ENCODE measurements at places on chromosomes 3 and 15.

DNA sequence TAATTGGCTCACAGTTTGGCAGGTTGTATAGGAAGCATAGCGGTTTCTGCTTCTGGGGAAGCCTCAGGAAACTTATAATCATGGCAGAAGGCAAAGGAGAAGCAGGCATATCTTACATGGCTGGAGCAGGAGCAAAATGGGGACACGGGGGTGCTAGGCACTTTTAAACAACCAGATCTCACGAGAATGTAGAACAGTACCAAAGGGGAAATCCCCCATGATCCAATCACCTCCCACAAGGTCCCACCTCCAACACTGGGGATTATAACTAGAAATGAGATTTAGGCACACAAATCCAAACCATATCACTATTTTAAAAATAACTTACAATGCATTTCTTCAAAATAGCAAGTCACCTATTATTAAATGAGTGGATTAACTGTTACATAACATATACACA, 47.1 kb upstream of the ANKRD28 start:
- DNase-seq, result no peak

- no peak for DNase-seq
Observed at GRCh38 chr3:41460736-41461135, 261.4 kb downstream of the CTNNB1 start.

DNA sequence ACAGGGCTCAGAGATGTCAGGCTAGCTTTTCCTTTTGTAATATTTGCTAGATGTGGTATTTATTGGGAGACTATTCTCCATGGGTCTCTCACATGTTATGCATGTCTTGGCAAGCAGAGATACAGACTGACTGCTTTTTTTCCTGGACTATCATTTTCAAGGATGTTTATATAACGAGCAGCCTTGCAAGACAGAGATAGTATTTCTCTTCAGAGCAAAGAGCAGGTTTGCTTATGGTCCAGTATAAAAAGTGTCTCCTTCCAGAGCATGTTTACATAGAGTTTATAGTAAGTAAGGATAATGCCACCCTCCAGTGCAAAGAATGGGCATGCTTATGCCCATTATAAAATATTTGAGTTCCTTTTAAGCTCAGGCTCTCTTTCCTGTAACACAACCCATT, 24.6 kb downstream of the GTF2E1 start:
- no peak for DNase-seq

GRCh38 chr15:78272776-78273175, 8.4 kb downstream of the DNAJA4 start:
- DNase-seq, result no peak

DNA sequence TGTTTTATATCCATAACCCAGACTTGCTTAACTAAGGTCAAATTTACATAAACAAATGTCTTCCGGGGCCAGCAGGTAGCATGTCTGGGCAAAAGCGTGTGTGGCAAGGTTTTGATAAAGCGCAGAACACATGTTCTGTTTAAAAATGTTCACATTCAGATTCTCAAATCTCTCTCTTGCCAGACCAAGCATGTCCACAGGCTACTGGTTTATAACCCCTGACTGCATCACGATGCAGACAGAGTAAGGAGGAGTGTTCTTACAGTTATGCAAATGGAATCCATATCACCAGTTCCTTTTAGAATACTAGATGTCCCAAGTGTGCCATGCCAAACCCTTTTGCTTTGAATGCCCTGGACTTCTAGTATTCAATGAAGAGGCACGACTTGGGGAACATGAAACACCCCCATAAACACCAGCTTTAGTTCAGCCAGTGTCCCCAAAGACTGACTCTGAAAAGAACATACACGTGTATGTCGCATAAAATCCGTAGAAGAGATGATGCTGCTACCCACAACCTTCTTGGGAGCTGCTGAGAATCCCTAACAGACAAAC, 412.0 kb downstream of the CNTN4 start:
- DNase-seq, result no peak

GRCh38 chr3:34183611-34184340, 385.3 kb downstream of the PDCD6IP start:
- no peak for DNase-seq

DNA sequence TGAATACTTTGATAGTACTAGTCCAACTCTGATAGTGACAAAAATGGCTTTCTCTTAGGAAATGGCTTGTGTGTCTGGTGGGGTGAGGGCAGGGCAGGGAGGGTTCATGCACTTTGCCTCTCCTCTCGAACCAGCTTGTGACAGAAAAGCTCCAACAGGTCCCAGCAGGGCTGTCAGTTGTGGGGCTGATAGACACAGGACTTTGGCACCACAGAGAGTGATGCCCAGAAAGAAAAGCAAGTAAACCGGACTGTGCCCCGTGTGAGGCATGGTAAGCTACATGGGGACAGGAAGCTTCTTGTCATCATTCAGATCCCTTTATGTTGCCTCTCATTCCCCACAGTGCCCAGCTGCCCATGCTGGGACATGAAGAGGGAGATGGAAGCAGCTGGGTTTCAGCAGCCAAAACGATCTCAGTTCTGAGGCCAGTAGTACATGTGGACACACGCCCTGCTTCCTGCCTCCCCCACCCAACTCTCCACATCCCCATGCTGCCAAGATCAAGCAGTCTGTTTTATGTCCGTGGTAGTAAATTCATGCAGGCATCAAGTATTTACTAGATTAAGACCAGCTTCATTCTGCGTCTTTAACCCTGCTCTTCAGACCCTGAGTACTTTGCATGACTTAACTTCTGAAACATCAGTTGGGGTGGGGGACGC, 29.7 kb upstream of the LIPC start:
- no peak for DNase-seq

GRCh38 chr3:160376681-160377080, 22.3 kb downstream of the IFT80 start:
- DNase-seq, result no peak

GRCh38 chr15:94855018-94855408, 623.7 kb downstream of the MCTP2 start:
- DNase-seq, result no peak

- no peak for DNase-seq
Observed at GRCh38 chr3:45087155-45087554, 59.0 kb downstream of the CDCP1 start.

- DNase-seq, result no peak
Observed at GRCh38 chr3:14256561-14257342, 78.1 kb downstream of the LSM3 start.

- DNase-seq, result no peak
Observed at GRCh38 chr3:112925969-112926368, 48.9 kb downstream of the CD200R1 start.

DNA sequence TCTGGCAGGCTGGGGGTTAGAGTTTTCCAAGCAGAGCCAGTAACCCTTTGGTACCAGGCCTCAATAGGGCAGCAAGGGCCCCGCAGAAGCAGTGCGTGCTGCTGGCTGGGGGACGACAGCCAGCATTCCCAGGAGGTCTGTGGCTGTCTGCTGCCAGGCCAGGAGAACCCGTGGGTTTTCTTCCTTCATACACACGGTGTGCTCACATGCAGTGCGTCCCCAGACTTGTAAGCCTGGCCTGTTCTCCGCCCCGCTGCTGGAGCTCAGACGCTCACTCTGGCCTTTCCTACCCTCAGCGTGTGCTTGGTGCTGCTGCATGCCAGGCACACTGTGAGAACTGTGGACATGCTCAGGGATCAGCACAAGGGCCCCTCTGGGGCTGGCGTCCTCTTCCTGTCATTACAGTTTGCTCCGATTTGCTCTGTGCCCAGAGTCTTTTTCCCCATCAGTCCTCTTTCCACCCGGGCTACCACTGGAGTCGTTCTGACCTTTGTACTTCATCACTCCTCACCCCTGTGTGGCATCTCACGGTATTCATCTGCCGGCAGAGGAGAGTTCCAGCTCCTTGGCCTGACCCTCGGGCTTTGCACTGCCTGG, 149.5 kb downstream of the DNAJB8 start:
- DNase-seq, result no peak

GRCh38 chr3:157259825-157260224, 99.9 kb upstream of the CCNL1 start:
- DNase-seq, result no peak

- DNase-seq, result no peak
Observed at GRCh38 chr15:52483707-52484106, 45.0 kb downstream of the MYO5A start.

DNA sequence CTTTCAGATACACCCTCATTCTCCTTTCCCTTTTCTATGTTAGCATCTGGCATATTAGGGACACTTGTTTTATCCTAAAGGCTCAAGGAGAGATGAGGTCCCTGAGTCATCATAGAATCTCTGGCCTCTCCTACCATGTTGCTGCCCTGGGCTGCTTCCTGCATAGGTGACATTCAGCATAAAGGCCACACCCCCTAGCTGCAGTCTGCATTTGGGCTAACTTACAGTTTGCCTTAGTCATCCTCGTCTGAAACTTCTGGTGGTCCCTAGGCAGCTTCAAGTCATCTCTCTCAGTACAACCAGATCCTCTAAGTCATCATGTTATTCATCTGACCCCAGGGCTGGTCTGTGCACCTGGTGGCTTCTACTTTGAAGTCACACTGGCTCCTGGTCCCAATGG, 982.7 kb upstream of the NR2F2 start:
- no peak for DNase-seq

DNA sequence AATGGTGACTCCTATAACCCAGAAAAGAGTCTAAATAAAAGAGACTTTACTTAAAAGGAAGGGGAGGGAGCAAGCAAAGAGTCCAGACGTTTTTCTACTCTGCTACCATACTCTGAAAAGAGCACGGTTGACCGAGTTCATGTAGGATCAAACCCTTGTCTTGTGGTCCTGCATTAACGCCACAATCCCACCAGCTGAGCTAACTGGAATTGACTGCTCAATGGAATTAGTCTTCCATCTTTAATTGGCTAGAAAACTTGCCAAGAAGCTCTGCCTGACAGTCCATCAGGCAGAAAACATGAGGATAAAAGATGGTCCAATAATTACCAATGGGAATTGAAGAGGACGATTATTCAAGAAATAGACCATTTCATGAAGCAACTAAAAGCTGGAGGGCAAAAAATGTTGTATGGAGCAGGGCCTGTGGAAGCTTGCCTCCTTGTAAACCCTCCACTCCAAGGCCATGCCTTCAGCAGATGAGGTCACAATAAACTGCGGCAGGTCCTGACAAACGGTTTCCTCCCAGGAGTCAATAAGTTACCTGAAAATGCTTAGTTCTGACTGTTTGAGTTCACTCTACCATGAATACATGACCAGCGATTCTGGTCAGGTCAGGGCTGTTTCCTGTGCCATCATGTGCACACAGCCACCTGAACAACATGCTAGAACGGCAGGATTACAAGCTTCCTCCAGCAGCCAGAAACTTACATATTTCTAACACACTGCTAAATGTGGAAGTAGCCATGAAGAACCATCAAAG, 35.6 kb upstream of the ARHGEF3 start:
- DNase-seq, result no peak

- DNase-seq, result peak; percentile 50
Observed at GRCh38 chr15:98779463-98780071, 131.2 kb downstream of the IGF1R start.

DNA sequence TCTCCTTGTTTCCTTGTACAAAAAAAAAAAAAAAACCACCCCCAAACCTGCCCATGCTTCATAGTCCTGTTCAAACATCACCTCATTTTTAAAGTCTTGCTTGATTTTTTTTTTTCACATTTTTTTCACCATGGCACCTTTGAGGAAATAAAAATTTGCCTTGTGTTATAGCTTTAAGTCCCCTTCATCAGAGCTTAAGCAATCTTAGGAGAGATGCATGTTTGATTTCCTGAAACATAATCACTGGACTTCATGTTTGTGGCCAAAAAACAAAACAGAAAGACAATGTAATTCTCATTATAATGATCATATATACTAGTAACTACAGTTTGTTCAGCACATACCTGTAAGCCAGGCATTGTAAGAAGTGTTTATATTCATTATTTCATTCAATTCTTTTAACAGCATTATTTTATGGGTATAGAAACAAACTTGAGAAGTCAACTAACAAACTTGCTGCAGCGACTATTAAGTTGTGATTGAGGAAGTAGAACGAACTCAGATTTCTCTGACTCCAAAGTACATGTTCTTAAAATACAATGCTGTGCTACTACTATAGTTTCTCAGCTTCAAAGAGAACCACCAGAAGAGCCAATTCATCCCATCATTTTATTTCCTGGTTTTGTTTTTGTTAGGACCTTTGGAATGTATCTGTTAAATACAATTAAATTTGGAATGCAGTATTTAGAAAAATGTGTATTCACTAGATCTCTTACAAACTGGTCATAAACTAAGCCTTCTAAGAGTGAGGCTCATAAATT, 203.8 kb downstream of the TCF12 start:
- no peak for DNase-seq

GRCh38 chr3:133455960-133456359, 56.1 kb downstream of the BFSP2 start:
- DNase-seq, result no peak

DNA sequence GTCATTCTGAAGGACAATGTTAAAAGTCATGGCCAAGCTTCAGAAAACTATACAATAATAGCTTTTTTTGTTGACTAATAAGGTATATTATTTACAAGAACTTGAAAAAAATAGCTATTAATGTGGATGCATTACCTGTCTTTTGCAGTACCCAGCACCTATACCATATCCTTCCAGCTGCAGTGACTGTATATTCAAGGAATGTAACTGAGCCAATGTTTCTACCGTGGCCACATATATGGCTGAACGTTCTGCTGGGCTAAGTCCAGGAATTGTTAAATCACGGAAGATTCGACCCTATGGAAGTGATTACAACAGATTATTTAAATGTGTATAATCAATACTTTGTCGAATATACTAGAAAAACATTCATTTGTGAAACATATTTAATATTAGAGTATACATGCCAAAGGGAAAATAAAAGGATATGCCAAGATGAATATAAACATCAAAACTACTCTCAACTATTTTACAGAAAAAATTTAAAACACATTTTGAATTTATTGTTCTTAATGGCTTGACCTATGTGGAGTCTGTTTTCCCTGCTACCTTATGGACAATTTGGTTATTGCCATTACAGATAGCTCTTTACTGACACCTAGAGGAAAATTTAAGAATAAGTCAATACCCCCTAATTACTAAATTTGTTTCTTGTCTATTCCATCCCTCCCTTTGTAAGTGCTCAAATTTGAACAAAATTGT, 17.6 kb downstream of the ACAD11 start:
- DNase-seq, result no peak

GRCh38 chr15:34584330-34584668, 848 bp upstream of the GOLGA8B start:
- DNase-seq, result no peak

DNA sequence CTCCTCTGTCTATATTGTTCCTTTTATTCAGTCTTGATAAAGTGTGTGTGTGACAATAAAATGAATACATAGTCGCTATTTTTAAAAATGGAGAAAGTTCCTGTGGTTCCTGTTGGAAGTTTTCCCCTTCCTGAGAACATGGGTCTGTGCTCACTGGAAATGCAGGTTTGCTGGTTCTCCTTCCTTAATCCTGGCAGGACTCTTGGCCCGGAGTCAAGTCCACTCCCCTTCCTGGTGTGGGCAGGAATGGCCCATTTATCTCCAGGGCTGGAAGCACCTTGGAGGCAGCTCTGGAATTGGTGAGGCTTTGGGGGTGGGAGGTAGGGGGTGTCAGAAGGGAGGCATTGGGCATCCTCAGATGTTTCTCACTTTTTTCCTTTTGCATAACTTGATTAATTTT, 30.1 kb downstream of the FOXL2 start:
- DNase-seq, result no peak
